ENCODE measurements at places on chromosomes 6 and 20.

DNA sequence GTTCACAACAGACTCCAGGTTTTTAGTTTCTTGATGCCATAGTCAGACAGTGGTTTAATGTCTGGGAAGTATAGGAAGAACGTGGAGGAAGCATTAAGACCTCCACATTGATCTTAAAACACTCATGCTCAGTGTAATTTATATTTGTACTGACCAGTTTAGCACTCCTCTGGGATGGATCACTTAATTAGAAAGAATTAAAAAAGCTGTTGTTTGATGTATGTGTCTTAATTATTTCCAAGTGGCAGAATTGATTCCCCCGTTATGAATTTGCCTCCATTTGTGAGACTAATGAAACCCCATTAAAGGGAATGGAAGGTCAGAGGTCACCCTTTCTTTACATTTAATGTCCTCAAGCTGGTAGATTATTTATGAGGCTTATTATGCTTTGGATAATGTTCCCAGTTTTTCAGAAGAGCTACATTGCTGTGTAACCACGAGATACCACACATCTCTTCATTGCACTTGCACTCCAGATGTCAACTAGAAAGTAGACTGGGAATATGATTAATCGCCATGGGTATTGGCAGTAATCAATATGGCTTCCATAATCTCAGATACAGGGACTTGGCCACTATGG lies 270.0 kb upstream of the JAG1 start:
- DNase-seq, result no peak

DNA sequence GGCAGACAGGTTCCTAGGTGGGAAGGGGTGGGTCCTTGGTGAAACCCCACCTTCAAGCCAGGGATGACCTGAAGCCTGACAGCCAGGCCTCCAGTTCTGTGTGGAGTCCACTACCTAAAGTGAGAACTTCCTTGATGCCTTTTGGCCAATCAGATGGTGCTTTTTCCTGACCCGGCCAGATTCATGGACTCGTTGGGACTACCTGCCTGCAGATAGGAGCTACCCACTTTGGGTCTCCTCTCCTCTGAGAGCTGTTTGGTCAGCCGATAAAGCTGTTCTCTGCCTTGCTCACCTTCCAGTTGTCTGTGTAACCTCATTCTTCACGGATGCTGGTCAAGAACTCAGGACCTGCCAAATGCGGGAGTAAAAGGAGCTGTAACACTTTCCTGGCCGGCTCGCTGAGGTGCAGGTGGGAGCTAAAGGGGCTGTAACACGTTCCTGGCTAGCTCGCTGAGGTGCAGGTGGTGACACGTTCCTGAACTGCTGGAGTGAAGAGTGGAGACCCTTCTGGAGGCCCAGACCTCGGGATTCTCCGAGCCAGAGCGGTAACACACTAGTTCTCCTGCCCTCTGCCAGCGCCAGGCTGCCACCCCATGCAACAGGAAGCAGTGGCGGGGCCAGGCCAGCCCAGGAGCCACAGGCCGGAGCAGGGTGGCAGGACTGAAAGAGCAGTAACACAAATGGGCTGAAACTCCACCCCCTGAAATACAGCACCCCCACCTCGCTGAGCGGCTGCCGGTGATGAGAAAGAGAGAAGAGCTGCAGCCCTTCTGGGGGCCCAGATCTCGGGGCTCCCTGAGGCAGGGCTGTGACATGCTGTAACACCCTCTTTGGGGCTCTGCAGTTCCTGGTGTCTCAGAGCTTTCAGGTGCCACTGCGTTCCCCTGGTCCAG lies 13.6 kb upstream of the DBNDD2 start:
- no peak for DNase-seq

DNA sequence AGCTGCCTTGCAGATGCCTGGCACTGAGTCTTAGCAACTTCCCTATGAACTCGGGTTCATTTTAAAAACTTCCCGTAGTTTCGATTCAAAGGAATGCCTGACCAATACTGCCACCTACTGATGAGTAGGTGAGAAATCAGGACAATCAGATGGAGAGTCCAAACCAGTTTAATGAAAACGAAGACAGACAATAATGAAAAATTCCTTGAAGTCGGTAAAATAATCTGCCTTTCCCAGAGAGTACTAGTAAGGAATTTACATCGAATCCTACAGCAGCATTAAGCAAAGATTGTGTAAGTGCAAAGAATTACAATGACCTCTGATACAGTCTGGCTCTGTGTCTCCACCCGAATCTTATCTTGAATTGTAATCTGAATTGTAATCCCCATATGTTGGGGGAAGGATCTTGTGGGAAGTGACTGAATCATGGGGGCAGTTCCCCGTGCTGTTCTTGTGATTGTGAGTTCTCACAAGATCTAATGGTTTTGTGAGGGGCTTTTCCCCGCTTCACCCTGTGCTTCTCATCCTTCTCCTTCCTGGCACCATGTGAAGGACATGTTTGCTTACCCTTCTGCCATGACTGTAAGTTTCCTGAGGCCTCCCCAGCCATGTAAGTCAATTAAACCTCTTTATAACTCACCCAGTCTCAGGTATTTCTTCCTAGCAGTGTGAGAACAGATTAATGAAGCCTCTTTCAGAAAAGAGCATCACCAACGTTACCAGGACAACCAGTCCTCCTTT lies 134.4 kb downstream of the ARHGAP18 start:
- DNase-seq, result no peak

DNA sequence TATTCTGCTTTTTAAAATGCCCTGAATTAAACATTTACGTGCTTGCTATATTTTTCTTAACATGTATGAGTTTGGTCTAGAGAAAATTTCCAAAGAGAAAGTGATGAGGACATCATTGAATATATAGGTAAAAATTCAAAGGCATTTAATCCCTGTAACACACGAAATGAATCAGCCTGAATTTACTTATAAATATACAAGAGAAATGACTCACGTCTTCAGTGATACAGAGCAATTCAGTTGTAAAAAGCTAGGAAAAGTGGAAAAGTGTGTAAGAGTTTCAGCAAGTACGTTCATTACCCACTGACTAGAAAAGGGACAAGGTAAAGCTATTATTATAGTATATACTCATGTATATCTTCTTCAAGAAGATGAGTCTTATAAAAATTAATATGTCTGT lies 124.8 kb downstream of the HIVEP1 start:
- no peak for DNase-seq

DNA sequence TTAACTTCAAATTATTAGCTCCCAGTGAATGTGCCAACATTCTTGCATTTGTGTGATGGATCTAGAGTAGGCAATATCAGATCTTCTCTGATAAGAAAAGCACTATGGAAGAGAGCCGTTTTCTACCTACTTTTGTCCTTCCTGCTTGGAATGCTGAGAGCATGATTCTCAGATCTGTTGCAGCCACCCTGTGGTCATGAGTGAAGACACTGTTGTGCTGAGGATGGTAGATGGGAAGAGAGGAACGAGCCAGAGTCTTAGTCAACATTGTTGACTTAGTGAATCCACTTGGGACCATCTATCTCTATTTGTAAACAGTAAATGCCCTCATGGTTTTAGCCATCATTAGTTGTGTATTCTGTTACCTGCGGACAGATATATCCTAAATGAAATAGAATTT lies 202.6 kb downstream of the CD109 start:
- DNase-seq, result no peak

GRCh38 chr20:49742948-49743347 lies 29.3 kb upstream of the B4GALT5 start:
- no peak for DNase-seq

DNA sequence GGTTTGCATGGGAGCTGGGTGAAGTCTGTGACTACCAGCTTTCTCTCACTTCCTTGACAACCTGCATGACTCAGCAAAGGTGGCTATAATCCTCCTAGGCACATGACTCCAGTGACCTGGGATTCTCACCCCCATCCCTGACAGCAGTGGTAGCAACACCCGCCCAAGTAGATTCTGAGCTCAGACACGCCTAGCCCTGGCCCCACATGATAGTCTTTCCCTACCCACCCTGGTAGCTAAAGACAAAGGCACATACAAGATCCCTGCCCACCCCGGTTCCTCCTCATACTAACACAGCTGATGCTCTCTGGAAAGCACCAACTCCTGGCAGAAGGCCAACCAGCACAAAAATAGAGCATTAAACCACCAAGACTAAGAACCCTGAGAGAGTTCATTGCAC lies 25.9 kb upstream of the CRISP1 start:
- no peak for DNase-seq

DNA sequence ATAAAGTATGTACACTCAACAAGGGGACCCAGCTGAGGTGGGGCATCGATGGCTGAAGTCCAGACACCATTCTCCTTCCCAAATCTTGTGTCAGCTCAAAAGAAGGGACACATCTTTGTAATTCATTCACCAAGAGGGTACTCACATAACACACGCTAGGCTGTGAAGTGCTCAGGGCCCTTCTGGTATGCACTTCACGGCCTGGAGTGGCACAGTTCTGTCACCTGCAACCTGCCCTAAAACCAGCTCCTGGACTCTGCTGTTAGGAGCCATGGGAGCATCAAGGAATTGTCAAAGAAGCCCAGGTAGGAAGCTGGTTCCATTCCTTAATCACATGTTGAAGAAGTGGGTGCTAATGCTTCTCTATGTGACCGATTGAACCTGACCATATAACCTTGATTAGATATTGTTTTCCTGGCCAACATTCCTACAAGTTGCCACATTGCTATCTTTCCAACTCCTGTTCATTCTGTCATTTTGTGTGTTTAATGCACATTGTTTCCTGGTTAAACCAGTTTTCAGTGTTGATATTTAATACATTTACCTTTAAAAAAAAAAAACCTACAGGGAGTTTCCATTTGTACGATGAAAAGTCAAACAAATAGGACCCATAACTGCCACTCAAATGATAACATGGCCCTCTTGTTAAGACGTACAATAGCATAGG lies 127.3 kb downstream of the TNFRSF21 start:
- DNase-seq, result no peak

DNA sequence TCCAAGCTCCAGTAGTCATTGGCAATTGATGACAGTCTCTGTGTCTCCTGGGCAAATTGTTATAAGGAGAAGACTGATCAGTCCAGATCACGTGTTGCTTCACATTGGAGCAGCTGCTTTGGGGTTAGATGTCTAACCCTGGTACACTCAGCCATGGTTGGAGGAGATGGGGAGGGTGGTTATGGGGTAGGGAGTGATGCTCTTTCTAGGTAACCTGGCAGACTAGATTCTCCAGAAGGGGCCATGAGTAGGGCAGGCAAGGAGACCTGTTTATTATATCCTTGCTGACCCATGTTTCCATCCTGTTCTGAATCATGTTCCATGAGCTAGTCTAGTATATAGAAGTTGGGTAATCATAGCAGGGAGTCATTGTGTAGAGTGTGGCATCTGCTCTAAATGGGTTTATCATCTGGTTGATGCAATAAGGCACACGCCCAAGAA lies 50.8 kb upstream of the BACH2 start:
- DNase-seq, result no peak

DNA sequence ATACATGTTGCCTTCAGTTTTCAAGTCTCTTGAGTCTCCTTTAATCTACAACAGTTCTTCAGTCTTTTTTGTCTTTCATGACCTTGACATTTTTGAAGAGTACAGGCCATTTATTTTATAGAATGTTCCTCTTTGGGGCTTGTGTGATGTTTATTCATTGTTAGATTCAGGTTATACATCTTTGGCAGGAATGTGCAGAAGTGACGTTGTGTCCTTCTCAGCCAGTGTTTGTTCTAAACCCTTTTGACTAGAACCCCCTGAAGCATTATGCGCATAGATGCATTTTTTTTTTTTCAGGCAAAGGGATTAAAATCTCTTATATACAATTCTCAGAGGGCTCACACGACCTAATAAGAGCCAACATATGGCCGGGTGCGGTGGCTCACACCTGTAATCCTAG lies 11.2 kb upstream of the NCOA5 start:
- DNase-seq, result no peak

DNA sequence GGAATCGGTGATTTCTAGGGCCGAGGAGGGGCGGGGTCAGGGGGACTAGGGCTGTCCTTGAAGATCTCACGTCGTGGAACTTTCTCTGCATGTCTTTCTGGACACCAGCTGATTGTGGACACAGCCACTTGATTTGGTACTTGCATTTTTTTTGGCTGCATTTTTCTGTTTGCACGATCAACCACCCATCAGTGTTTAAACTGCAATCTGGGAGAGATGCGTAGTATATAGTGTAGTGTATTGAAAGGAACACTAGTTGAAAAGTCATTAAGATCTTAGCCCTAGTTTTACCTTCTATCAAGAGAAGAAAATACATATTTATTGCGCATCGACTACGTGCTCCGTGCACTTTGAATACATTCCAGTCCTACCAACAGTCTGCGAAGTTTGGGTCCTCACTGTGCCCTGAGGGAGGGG lies 657 bp downstream of the NT5DC1 start:
- no peak for DNase-seq

GRCh38 chr20:62671765-62672164 lies 29.5 kb downstream of the SLCO4A1 start:
- no peak for DNase-seq

GRCh38 chr6:79672631-79673111 lies 41.5 kb downstream of the SH3BGRL2 start:
- no peak for DNase-seq

GRCh38 chr20:63475209-63475608 lies 2.8 kb upstream of the KCNQ2 start:
- no peak for DNase-seq

DNA sequence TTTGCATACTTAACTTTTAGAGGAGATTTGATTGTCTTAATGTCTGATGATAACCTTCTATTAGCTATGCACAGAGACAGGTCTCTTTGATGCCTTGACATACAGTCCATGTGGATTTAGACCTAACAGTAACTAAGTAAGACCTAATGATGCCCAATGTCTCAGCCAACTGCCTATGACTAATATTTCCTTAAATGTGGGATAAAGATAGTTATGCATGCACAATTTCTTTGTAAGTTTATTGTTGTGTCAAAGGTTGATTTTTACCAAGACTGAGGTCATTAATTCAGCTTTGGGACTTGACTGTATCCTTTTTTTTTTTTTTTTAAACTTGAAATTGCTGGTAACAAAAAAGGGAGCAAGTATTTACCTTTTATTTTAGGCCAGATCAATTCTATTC lies 450.0 kb downstream of the HAO1 start:
- no peak for DNase-seq

DNA sequence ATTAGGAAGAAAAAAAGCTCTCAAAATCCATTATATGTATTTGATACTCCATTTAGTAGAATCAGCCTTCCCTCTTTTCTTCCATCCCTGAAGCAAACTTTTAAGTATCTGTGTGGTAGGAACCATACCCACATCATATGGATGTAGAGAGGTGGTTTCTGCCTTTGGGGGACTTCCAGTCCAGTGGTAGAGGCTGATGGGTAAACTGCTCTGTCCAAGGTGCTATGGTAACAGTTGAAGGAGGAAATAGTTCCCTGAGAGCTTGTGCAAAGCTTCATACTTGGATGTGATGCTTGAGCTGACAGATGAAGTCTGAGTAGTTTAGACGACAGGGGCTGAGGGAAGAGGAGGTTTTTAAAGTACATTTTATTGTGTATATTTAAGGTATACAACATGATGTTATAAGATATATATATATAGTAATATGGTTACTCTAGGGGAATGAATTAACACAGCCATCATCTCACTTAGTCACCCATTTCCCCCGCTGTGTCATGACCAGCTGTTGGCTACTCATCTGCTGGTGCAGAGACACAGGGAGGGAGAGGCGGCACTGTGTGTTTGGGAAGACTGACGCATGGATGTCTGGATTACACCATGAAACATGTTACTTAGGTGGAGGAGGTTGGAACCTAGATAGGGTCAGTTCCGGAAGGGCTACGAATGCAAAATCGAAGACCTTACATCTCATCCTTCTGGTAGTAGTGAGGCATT lies 185.2 kb downstream of the FARS2 start:
- no peak for DNase-seq
